Cortex of kidney (tissue), 1 donor: ENCODE measurements at places on chromosomes 12 and 14.

DNA sequence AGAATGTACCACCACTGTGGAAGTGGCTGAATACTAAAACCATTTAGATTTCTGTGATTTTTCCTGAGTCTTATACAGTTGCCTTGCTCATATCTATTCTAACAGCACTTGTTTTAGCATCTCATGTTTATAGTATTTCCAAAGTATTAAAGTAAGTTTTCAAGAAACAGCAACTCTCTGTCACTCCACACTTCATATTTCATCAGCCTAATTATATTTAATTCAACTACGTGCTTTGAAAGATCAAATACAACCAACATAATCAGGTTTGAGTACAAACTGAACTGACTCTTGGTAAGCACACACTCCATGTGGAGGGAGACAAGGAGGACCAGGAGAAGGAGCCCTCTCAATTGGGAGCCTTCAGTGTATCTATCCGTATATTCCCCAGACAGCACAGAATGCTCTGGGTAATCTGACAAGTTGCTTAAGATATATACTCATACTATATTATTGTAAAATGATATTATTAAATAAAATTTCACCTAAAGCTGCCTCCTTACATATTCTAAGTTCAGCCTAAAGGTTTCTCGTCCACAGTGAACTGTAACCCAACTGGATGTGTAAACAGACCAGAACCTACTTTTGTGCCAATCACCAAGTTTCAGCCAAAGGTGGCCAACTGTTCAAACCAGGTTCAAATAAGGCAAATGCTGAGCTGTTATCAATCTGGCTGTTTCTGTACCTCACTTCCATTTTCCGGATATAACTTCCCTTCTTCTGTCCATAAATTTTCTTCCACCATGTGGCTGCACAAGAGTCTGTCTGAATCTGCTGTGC lies 105.0 kb upstream of the RASSF8 start:
- no peak for DNase-seq

GRCh38 chr12:61554268-61555008 lies 705.8 kb upstream of the USP15 start:
- no peak for DNase-seq

DNA sequence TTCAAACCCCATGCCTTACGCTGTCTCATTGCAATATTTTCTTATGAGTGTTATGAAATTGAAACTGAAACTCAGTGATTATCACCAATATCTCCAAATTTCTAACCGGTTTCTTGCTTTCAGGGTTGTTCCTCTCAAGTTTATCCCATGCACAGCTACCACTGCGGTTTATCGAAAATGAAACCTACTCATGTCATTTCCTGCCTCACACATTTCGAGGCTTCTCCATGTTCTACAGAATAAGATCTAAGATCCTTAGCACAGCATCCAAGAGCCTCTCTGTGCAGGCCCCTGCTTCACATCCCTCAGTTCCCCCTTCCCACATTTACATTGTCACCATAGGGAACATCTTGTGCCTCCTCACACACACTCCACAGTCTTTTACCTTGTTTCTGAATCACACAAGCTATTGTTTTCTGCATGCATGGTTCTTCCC lies 45.5 kb upstream of the FAR2 start:
- DNase-seq: no peak

DNA sequence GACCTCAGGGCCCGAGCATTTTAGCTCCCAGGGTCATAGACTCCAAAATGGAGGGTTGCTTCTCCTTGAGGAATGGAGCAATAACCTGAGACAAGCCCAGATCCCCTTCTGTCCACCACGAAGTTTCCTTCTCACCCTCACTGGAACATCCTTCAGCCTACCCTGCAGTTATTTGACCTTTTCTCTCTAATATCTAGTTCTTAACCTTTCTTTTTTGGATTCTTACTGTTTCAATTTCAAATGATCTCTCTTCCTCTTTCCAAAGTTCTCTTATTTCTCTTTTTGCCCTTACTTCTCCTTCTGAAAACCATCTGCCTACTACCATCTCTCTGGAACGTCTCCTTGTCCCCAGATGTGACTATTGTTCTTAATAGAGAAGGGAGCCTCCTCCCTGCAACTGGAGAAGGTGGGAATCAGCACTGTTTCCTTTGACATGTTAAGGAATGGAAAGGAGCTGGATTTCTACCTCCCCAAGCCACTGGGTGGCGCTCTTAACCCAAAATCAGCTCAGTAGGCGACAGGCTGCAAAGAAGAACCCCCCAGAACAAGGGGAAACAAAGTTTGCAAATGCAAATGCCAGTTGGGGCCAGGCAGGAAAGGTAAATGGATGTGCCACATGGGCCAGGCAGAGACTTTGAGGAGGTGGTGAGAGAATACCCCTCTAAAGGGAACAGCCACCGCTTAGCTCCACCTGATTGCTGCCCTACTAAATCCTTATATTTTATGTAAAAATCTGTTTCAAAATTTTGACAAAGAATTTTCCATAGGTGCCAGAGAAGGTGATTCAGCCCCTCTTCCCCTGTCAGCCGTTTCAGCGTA lies 22.4 kb upstream of the PDE1B start:
- no peak for DNase-seq

DNA sequence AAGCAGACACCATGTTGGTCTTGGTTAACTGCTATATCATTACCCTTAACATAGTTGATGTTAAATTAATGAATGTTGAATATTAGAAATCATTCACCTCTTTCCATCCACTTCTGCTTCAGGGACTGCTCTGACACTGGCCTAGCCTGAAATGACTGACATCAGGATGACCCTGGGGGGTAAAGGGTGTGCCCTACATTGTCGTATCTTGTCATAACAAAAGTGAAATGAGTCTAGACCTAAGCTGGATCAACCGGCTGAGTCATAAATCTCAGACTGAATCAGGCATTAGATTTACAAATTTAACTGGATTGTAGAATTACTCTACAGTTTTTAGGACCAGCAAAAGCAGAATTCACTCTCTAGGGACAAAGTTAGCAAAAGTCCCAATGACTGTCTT lies 35.3 kb downstream of the KICS2 start:
- no peak for DNase-seq

DNA sequence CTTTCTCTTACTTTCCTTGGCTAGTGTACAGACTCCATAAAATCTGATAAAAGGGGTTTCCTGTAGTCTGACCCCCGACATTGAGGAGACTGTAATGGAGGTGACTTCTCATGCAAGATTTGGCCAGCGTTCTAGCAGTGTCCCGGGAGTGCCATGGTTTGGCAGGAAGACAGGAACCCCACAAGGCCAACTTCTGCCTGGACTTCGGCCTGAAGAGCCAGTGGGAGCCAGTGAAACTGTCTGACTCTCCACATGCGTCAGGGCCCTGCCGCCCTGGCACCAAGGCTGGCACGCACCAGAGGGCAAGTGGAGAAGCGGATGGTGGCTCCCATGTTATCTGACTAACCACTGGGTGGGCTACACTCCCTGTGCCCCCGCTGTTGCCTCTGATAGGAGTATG lies 70.5 kb downstream of the TMEM260 start:
- DNase-seq: no peak

GRCh38 chr12:105855361-105856047 lies 283.2 kb downstream of the NUAK1 start:
- no peak for DNase-seq

GRCh38 chr12:120352117-120352516 lies 16.8 kb downstream of the MSI1 start:
- no peak for DNase-seq

DNA sequence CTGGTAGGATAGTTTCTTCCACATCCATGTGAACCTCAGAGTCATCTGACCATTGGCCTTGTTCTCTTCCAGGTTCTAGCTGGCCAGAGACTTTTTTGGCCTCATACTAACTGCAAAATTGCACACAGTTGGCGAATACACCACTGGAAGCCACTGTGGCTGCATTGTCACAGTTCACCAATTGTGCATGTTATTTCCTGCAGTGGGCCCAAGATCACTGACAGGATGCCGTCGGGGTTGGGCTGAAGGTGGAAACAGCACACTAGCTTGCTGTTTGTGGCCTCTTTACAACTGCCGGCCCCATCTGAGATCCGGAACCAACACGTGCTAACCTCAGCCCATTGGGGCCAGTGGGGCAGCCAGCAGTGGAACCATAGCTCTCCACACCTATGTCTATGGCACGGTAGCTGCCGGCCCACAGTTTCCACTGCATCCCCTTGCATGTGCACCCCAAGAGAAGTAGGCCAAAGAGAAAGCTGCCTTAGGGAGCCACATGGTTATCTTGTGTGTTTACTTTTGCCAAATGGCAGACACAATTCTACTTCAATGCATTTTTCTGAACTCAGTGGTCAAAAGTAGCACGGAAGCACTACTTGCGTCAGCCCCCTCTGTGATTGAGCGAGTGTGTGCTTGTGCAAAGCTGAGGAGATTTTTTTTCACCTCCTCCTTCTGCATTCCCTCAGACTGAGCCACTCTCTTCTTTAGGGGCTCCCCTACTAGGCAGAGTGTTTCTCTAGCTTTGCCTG lies 464.0 kb downstream of the RAD51B start:
- DNase-seq: no peak

- DNase-seq: no peak
Observed at GRCh38 chr14:69013943-69014782, 35.1 kb upstream of the ACTN1 start.

DNA sequence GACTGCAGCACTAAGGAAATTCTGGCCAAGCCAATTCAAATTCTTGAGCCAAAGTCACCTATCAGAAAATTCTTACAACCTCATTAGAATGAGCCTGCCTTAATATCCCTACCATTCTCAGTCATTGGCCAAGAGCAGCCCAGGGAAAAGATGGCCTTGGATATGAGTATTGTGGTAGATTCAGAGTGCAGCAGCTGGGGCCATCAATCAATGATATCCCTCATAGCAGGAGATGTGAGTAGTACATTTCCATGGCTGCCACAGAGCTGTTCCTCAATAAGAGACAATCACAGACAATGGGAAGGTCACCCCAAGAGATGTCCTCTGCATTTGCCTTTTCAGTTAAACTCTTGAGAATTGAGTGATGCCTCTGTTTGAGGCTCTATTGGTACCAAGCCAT lies 161.6 kb downstream of the DYRK2 start:
- DNase-seq: no peak

- DNase-seq: no peak
Observed at GRCh38 chr14:24283796-24284460, 12.5 kb upstream of the RABGGTA start.

GRCh38 chr12:4478933-4479332 lies 33.3 kb upstream of the FGF6 start:
- no peak for DNase-seq

DNA sequence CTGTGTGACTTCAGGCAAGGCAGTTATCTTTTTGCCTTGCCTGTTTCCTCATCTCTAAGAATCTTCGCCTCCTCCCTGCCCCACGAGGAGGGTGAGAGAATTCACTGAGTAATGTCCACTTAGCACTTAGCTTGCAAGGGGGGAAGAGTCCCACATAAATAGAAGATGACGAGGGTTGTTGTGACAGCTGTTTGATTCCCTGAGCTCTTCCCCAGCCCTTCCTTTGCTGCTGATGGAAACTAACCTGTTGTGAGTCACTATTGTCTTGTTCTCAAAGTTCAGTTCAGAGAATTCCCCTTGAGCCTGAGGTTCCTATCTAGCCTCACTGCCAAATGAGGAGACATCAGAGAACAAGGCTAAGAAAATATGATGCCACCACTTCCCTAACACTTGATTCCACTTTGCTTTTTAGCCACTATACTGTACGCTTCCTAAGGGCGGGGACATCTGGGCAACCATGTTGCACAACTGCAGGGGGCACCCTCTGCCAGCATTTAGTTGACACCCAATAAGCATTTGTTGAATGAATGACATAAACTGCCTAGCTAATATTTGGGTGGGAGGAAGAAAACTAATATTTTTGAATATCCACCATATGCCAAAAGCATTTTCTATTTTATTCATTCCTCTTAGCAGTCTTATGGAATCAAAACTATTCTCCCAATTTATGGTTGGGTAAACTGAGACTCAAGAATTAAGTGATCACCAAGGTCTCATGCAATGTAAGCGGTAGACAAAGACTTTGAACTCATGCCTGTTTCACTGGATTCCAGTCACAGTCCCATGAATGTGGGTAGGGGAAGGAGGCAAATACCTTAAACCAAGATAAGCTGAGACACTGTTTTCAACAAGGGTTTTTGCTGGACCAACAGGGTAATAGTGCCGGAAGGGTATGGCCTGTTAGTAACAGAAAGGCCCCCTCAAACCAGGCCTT lies 77.6 kb downstream of the ZFP36L1 start:
- DNase-seq: no peak

- no peak for DNase-seq
Observed at GRCh38 chr14:100375266-100375962, 52.3 kb downstream of the SLC25A47 start.

- DNase-seq: no peak
Observed at GRCh38 chr14:67636361-67636919, 16.7 kb downstream of the ARG2 start.

- no peak for DNase-seq
Observed at GRCh38 chr12:8453796-8454195, 2.0 kb upstream of the CLEC6A start.

DNA sequence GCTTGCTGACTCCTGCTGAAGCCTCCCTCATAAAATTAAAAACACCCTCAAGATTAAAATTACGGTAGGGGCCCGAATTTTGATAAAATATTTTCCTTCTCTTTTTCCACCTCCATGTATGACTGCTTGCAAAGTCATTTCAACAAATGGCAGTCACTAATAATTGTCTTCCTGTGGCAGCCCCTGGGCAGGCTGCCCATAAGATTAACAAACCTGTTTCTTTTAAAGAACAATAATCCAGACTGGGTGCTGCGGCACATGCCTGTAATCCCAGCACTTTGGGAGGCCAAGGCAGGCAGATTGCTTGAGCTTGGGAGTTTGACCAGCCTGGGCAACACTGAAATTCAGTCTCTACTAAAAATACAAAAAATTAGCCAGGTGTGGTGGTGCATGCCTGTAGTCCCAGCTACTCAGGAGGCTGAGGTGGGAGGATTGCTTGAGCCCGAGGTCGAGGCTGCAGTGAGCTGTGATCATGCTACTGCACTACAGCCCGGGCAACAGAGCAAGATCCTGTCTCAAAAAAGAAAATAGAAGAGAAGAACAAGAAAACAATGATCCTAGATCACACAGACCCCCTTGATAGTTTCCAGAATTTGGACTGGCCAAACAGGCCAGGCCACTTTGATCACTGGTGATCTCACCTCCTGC lies 8.7 kb downstream of the SAV1 start:
- DNase-seq: no peak

DNA sequence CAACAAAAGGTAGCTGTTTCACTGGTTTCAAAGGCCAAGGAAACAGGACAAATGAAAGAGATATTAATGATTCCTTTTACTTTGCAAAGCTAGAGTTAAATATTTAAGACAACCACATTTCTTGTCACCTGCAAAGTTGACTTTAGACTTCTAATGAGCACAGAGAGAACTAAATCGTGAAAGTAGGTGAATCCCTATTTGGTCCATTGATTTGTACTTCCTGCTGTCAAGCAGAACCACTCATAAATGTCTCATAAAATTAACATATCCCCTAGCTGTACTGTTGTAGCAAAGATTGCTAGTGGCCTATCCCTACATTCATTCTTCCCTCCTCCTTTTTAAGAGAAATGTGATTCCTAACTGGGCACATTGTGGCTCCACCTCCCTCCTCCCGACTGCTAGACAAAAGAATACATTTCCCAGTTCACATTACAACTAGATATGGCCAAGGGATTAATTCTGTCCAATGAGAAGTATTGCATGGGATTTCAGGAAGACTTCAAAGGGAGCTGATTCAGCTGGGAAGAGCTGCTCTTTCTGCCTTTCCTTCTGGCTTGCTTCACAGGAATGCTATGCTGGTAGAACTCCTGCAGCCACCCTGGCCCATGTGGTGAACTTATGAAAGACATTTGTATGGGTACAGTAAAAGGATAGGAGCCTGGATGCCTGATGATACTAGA lies 227.5 kb upstream of the ABCD2 start:
- no peak for DNase-seq

GRCh38 chr14:39628087-39628486 lies 195.9 kb upstream of the FBXO33 start:
- no peak for DNase-seq

GRCh38 chr12:113021500-113021899 lies 35.0 kb upstream of the DTX1 start:
- DNase-seq: no peak
